ENCODE measurements at places on chromosomes 13 and 19.

DNA sequence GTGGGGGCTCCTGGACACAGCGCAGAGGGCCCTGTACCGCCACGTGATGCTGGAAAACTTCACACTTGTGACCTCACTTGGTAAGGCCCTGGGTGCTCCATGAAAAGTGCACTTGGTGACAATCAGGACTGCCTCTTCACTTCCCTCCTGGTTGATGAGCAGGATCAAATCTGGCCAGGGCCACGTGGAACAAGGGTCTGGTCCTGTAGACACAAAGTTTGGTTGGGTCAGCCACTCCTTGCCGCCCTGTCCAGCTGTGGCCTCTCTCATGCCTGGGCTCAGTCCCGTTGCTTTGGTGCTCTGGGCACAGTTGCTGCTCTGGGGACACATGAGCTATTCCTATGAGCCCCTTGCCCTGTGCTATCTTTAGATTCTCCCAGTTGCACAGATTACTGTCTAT is 2.3 kb downstream of the ZNF324B start:
- no peak for DNase-seq

DNA sequence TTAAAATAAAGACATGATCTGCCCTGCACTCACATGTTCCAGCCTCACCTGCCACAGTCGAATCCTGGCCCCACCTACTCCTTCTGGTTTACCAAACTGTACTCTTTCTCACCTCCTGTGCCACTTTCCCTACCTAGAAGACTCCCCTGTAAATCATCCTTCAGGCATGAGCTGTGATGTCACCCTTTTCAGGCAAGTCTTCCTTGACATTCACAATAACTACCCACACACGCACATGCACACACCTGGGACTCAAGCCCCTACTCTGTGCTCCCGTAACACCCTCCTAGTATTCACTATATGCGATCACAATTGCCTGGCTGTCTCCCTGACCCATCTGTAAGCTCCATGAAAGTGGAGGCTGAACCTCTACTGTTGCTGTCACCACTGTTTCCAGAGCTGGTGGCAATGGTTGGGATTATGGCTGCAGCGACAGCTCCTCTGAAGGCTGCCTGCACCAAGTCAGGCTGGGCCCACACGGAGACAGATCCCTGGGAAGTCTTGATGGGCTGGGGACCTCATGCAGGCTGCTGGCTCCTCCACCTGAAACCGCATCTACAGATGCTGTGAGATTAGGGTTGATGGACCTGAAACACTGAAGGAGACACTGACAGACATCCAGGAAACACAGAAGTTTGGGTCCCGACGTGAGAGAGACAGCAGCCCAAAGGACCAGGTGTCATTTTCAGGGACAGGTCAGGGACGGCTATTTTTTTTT is 611.1 kb downstream of the UQCRFS1 start:
- DNase-seq, result no peak

GRCh38 chr13:46839399-46839798 is 42.4 kb upstream of the ESD start:
- DNase-seq, result no peak

DNA sequence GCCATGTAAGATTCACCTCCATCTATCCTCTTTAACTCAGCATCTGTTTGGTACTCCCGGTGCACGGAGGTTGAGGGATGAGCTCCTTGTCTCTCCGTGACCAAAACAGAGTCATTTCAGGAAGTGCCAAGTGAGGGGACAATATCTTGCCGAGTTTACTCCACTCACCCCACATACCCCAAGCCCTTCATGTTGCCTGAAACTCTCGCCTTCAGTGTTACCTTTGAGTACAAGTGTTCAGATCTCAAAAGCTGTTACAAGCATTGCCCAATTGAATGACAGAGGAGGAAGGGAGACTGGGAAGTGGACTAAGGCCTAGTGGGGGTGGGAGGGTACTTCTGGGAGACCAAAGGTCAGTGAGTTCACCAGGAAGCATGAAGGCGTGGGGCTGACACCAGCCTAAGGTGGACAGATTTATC is 6.0 kb upstream of the SIGLEC12 start:
- DNase-seq, result no peak

DNA sequence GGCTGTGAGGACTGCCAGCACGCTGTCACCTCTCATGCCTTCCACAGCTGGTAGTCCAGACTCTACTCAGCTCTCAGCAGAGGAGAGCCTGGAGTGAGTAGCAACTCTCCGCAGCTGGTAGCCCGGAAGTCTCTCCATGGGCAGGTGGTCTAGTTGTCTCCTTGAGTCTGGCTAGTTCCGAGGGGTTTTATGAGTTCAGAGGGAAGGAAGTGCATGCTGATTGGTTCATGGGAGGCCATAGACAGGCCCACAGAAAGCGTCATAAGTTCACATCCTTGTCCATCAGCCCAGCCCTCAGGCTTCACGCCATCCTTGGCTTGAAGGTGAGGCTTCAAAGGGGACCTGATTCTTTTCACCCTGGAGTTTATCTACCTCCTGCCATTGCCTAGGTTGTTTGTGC is 2662.4 kb upstream of the PCDH20 start:
- DNase-seq, result no peak

DNA sequence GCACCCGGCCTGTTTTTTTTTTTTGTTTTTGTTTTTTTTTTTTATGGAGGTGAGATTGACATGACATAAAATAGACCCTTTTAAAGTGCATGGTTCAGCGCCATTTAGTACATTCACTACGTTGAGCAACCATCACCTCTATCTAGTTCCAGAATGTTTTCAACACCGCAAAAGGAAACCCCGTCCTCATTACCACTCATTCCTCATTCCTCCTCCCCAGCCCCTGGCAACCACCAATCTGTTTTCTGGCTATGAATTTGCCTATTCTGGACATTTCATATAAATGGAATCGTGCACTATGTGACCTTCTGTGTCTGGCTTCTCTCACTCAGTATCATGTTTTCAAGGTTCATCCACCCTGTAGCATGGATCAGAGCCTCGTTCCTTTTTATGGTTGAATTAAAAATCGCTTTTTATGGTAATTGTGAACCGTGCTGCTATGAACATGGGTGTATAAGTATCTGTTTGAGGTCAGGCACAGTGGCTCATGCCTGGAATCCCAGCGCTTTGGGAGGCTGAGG is 9.9 kb upstream of the ADGRE5 start:
- DNase-seq, result no peak
